ENCODE measurements at places on chromosomes 12 and 14.

- DNase-seq = no peak
Observed at GRCh38 chr12:110780448-110780847, 37.8 kb upstream of the PPP1CC start.

GRCh38 chr12:51335931-51336330 lies 10.5 kb downstream of the CELA1 start:
- no peak for DNase-seq

GRCh38 chr14:76926521-76927251 lies 100.5 kb downstream of the LRRC74A start:
- no peak for DNase-seq

GRCh38 chr12:116179384-116179783 lies 98.1 kb downstream of the MED13L start:
- DNase-seq = no peak

- DNase-seq = no peak
Observed at GRCh38 chr12:65885312-65885711, 61.0 kb downstream of the HMGA2 start.

DNA sequence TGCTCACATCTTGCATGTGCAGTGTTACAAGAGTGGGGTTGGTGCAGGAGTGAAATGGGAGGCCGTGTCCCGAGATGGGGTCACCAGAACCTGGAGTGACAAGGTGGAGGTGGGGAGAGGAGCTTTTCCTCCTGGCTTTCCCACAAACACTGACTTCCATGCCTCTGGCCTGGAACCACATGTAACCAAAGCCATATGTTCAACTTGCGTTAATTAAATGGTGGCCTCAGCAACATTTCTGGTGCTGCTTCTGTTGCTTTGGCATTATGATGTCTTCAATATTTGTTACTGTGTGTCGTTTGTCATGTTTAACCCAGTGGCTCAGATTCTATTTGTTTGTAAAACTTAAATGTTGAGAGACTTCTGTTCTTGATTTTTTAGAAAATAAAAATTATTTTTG lies 110.2 kb downstream of the VCPKMT start:
- DNase-seq = no peak

GRCh38 chr12:119005085-119005484 lies 23.7 kb downstream of the SRRM4 start:
- no peak for DNase-seq

- no peak for DNase-seq
Observed at GRCh38 chr14:26765768-26766520, 168.1 kb upstream of the NOVA1 start.

- DNase-seq = no peak
Observed at GRCh38 chr14:63972323-63972932, 119.6 kb downstream of the SYNE2 start.

DNA sequence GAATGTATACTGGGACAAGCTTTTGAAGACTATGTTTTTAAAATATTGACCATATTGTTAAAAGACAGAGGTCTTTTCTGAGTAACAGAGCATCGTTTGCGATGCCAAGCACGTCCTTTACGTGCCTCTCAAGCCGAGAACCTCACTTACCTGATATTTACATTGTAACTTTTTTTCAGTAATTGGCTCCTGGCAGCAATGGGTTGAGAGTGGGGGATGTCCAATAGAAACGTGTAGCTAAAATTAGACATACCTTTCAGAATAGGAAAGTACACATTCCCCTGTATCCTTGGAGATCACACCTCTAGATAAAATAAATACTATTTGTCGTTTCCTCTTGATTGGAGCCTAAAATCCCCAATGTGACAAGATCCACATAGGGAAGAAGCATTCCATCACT lies 222.2 kb upstream of the RGS6 start:
- DNase-seq = no peak

DNA sequence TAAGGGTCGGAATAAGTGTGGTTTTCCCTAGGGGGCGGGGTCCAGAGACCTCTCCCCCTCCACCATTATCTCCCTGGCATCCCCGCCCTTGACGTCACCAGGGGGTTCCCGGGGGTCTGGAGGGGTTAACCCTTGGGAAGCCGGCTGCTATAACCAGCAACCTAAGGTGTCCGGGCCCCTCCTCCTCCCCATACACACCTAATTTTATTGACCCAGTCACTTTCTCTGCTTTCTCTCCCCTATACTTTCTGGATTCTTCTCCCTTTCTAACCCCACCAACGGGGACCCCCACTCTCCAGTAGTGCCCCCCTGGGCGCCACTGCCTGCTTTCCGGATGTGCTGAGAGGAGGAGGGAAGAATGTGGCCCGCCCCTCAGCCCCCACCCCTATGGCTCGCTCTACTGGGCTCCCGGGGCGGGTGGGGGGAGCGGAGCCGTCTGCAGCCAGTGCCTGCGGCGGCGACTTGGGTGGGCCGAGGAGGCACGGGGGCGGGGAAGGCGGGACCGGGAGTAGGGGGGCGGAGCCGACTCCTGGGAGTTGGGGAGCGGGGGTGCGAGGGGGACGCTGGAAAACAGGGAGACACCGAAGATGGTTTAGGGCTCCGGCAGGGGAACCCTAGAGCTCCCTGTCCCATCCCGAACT lies 1.8 kb downstream of the GLI1 start:
- no peak for DNase-seq

DNA sequence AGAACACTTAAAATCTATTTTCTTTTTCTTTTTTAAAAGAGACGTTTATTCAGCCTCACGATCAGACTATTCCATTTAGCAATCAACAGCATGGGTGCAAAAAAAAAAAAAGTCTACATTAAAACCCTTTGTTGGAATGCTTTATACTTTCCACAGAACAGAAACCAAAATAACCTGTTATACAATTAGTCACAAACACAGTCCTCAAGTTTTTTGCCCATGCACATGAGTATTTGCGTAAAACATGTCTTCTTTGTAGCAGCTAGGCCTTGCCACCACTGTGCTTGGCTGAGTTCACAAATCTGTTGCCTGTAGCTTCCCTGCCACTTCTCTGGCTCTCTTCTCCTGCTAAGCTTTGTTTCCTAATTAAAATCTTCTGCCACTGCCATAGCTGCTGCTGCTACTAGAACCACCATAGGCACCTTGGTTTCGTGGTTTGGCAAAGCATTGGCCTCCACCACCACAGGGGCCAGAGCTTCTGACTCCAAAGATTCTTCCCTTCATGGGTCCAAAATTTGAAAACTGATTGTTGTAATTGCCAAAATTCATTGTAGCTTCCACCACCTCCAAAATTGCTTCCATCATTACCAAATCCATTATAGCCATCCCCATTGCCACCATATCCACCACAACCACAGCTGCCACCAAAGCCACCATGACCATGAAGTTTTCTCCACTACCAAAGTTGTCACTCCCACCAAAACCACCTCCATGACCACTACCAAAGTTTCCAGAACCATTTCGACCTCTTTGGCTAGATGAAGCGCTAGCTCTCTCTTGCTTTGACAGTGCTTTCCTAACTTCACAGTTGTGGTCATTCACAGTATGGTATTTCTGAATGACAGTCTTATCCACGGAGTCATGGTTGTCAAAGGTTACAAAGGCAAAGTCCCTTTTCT lies 38.1 kb downstream of the KLRG1 start:
- no peak for DNase-seq

DNA sequence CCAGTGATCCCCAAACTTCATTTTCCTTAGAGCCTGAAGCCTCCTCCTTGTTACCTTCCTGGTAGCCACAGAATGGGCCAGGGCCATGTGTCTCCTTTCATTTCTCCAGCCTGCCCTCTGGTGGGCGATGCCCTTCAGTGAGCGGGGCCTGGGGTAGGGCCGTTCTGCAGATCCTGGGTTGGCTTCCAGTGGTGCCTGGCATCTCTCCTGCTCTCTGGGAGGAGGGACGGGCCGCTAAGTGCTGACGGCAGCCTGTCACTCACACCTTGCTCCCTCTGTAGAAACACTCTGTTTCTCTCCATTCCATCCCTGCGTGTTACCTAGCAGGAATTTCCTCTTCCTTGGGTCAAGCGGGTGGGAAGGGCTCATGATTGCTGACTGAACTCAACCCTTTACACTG lies 232.1 kb downstream of the CACNA1C start:
- DNase-seq = no peak

DNA sequence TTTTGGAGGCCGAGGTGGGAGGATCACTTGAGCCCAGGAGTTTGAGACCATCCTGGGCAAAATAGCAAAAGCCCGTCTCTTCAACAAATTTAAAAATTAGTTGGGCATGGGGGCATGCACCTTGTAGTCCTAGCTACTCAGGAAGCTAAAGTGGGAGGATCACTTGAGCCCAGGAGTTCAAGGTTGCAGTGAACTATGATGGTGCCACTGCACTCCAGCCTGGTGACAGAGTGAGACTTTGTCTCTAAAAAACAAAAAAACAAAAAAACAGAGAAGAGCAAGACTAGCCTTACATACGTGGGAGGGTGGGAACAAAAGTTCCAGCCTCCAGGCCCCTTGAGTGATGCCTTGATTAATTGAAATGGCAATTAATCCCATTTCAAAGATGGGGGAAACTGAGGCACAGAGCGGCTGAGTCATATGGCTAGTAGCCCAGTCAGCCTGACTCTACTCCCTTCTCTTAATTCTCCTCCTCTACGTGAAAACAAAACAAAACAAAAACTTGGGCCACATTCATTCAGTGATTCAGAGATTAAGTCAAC lies 3.3 kb upstream of the FAM222A start:
- no peak for DNase-seq

DNA sequence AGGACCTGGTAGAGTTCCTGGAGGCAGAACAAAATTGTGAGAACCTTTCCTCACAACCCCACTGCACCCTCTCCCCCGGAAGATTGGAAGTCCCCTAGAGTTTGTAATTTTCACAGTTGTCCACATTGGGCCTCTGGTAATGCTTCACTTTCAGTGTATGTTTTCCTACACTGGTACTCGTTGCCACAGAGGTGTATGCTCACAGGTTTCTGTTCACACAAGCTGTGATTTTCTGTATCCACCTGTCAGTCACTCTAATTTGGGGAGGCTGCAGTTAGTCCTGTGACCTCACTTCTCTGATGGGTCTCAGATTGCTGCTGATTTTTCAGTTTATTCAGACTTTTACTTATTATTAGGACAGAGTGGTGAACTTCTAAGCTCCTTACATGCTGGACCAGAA lies 66.4 kb upstream of the BMP4 start:
- DNase-seq = no peak

DNA sequence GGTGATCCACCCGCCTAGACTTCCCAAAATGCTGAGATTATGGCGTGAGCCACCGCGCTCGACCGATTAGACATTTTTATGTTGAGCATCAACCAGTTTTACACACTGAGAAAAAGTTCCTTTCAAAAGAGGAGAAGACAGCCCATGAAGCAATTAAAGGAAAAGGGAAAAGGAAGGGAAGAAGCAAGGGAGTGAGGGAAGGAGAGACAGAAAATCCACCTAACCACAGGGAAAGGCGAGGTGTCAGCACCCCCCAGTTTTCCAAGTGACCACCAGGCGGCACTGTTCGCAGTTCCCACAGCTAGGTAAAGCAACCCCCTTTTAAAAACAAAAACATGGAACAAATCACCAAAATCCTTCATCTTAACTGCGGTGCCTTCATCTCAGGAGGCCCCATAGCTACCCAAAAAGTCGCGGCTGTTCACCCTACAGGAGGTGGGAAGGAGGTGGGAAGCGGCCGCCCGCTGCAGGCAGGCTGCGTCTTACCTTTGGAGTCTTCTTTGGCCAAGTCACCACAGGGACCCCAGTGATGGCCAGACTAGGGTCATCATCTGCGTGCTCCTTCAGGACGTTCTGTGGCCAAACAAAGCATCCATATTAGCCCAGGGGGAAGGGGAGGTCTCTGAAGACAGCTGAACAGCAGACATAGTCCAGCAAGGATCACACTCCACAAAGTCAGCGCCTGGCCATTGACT lies 86.6 kb downstream of the KDM2B start:
- DNase-seq = no peak

Measured in non-pigmented ciliary epithelial cell (primary cell).